Activated T-cell treated with anti-CD3 and anti-CD28 coated beads, Interleukin-2, amount 50 U/mL, for 48 hours (primary cell): ENCODE measurements at places on chromosomes 12 and 14.

GRCh38 chr14:104239185-104239775 is 100.9 kb downstream of the KIF26A start:
- no peak for DNase-seq

- DNase-seq: no peak
Measured at GRCh38 chr12:45231515-45232145, 15.7 kb downstream of the ANO6 start.

GRCh38 chr14:91159182-91159581 is 45.3 kb downstream of the DGLUCY start:
- no peak for DNase-seq

DNA sequence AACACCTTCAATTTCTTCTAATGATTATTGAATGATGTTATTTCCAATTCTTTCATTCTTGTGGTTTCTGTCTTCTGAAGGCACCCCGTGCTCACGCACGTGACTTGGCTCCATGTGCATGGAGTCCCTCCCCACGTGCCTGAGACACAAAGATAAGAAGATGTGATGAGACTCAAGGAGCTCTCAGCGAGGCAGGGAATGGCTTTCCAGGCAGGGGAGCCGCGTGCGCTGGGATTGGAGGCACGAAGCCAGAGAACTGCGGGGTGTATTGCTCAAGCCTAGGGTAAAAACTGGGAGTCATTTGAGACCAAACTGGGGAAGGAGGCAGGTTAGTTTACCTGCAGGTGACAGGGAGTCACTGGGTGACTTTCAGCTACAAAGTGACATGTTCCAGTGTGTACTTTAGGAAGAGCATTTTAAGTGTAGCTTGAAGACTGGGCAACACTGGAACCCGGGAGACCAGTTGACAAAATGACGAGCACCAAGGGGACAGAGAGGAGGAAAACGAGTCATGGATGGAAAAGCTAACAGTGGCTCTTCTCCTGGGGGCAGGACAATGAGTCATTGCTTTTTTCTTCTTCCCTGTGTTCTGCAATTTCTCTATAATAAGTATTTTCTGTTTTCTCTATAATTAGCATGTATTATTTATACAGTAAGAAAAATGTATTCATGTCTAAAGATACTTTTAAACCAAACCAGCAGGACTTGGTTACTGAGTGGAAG is 311.7 kb upstream of the FKBP4 start:
- no peak for DNase-seq

- DNase-seq: no peak
Measured at GRCh38 chr12:11577658-11578260, 71.7 kb upstream of the ETV6 start.

- DNase-seq: no peak
Measured at GRCh38 chr12:61687407-61687806, 572.8 kb upstream of the USP15 start.

- no peak for DNase-seq
Measured at GRCh38 chr12:57188090-57188425, 28.5 kb upstream of the NXPH4 start.

DNA sequence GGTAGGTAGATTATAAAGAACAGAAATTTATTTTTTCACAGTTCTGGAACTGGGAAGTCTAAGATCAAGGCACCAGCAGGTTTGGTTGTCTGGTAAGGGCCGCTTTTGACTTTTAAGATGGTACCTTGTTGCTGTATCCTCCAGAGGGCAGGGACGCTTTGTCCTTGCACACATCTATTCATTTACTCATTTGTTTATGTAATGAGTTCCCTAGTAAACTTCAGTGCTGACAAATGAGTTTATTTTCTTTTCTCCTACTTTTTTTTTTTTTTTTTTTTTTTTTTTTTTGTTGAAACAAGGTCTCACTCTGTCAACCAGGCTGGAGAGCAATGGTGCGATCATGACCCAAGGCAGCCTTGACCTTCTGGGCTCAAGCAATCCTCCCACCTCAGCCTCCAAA is 195.7 kb downstream of the FBXL14 start:
- DNase-seq: no peak

GRCh38 chr12:22481547-22482104 is 62.7 kb downstream of the C2CD5 start:
- no peak for DNase-seq

GRCh38 chr12:94282675-94283074 is 134.3 kb downstream of the PLXNC1 start:
- peak; percentile 48 for DNase-seq

DNA sequence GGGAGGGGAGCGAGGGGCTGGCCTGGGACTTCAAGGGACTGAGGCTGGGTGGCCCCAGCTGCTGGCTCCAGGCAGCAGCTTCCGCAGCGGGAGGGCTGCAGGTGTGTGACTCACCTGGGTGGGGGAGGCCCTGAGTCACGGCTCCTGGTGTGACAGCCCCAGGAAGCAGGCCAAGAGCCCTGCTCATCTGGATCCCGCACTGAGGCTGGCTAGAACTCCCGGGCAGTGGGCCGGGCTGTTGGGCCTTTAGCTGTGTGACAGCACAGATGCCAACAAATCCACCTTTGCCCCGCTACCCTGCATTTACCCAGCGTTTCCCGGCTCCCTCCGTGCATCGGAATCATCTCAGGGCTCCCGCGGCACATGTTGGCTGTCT is 180.0 kb upstream of the PRMT8 start:
- no peak for DNase-seq

- DNase-seq: no peak
Measured at GRCh38 chr14:35045798-35046047, 349 bp upstream of the FAM177A1 start.

GRCh38 chr14:81311141-81311540 is 89.0 kb downstream of the STON2 start:
- DNase-seq: no peak

DNA sequence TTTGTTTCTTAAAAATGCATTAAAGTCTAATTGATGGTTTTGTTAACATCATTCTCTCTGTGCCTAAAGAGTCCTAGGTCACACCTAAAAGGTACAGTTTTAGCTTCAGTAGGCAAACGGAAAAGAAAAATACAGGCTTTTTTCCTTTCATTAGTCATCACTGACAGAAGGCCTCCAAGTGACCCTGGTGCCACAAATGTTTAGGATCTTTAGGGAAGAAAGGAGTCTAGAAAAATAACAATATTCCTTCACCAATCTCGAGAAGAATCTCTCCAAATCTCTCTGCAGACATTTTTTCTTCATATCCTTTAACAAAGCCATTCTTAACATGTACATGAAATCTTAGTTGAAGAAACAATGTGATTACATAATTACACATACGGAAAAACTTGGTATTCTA is 2.0 kb downstream of the DENND5B start:
- DNase-seq: no peak

- peak; percentile 29 for DNase-seq
Measured at GRCh38 chr14:87745507-87746118, 247.4 kb downstream of the GALC start.

- no peak for DNase-seq
Measured at GRCh38 chr12:3160081-3160480, 82.9 kb downstream of the TSPAN9 start.

GRCh38 chr12:8445731-8446130 is 10.0 kb upstream of the CLEC6A start:
- DNase-seq: no peak

GRCh38 chr14:93582516-93582915 is 151.8 kb downstream of the UNC79 start:
- DNase-seq: no peak

DNA sequence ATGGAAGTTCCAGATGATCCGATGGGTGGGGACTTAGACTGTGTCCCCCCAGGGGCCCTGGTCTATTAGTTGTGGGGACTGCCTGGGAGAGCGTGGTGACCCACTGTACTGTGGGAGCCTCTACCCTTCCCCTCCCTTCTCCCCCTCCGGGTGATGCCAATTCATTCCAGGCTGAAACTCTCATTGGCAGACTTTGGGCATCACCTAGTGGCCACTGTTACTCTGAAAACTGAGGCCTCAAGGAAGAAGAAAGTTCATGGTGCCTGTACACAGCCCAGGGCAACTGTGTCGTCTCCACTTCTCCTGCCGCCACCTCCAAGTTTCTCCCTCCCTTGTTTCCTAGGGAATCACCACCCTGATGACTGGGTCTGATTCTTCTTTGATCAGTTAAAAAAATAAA is 173.6 kb upstream of the ALG10B start:
- no peak for DNase-seq

DNA sequence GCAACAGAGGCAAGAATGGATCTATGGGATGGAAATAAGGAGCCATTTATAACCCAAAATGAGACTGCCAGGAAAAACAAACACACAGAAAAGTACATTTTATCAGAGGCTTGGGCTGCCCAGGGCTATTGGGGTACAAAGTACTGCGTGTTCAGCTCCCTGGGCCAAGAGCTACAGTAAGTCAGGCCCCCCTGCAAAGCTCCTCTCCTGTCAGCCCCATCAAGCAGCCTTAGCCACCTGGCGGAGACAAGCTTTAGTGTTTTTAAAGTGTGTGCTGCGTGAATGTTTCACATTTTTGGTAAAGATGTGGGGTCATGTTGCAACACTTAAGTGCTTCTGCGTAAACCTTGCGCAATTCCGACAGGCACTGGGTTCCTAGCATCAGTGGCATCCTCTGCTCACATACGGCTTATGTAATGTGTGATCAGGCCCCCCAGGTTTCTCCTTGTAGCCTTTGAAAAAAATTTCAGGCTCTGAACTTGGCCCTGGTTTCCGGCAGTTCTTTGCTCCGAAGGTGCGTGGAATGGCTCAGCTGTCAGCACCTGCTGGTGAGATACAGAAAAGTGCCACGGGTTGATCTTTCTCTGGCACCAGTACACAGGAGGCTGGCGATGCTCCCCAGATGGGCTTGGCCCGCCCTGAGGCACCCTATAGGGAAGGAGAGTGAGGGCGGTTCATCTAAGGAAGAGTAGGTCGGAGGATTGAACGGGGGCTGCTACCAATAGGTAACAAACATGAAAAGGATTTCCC is 198.7 kb upstream of the EEA1 start:
- no peak for DNase-seq

DNA sequence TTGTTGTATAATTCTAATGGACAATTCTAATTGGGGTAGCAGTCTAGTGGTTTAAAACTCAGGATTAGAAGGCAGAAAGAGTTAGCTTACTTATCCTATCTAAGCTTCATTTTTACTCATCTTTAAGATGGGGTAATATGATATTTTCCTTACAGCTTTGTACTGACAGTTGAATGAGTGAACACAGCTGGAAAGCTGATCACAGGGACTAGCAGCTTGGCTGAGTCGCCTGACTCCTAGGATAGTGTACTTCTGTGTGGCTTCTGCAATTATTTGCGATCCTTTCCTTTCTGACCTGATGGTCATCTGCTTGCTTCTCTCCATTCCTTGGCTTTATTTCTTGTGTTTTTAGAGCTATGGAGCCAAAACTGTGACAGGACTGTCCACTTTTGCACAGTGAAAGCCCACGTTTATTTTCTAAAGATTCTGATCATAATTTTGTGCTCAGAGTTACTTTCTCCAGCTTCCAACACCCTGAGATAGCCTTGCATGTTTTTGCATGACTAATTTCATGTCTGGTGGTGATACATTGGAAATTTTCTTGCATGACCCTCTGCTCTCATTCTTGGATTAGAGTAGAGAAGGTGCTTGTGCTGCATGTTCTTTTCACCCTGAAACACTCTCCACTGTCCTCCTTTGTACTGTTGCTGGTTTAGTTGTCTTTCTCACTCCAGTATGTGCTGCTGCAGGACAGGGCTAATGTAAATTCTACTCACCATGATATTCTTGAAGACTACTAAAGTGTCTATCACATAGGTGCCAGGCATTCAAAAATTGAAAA is 377.0 kb upstream of the ATP2B1 start:
- no peak for DNase-seq

DNA sequence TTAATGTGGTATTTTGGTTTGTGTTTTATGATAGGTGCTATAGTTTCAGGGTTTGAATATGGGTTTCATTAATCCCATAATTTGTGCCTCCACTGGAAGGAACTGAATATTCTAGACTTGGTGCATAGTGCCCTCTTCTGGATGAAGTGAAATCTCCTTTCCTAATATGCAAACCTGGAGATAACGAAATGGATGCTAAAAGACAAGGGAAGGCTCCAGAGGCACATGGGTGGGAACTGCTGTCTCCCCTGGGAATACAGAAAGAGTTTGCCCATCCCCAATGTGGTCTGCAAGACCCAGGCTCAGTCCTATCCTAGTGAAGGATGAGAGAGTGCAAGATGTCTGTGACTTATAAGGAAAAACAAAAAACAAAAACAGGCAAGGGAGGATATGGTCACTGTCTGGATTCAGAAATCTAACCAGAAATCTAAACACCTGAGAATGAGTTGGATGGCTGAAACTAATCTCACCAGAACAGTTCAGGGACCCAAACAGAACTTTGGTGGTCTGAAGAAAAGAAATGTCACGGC is 142.3 kb upstream of the TMPO start:
- no peak for DNase-seq

GRCh38 chr12:33795536-33795935 is 226.8 kb upstream of the ALG10 start:
- DNase-seq: no peak

GRCh38 chr12:92102606-92103005 is 43.0 kb downstream of the BTG1 start:
- no peak for DNase-seq

DNA sequence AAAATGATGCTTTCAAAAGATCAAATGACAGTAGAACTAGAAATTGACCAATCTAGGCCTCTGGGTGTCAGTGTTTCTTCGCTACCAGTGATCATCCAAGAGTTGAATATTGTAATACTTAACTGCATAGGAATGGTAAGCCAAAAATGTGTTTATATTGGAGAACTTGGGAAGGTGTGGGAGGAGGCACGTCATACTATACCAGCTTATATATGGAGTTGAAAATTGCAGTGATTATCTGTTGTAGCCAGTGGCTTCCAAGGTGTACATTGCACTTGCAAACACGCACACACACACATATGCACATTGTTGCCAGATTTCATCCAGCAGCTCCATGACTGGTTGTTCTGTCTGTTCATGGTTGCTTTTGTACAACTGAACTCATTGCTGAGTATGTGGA is 36.1 kb downstream of the EID3 start:
- DNase-seq: no peak

- DNase-seq: no peak
Measured at GRCh38 chr12:62214846-62215245, 45.4 kb upstream of the USP15 start.

- DNase-seq: no peak
Measured at GRCh38 chr14:47485421-47485820, 190.0 kb downstream of the MDGA2 start.

GRCh38 chr12:121351820-121352681 is at the start of gene ANAPC5:
Gene ANAPC5, minus strand, starts transcription at chr12:121352411. Its CDS starts 71 bp downstream, at chr12:121352340.
- peak; percentile 90 for DNase-seq

- DNase-seq: no peak
Measured at GRCh38 chr14:99231850-99232713, 39.9 kb downstream of the BCL11B start.
